Upper lobe of left lung (tissue), 6 donors: ENCODE measurements at places on chromosomes 3 and 15. TPM values are rescaled to one million over a fixed set of nuclear protein-coding genes. Genes with fewer than 3 reads are reported as not detected.

CIB2 gene
- 0.77 TPM for total RNA-seq

RHOV gene
- not detected for total RNA-seq

DNA sequence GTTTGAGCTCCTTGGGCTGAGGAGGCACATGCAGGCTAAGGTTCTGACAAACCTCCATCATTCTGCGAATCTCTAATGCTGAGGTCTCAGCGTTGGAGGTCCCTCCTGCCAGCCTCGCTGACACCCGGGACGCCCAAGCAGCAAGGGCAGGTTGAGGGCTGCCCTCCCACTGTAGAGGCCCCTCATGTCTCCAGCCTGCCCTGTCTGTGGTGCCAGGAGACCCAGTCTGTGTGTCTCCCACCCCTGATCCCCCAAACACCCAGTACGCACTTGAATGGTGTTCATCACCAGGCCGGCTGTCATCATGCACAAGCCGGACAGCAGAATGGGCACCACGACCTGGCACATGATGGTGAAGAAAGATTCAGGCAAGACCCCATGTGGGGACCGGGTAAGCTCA, 27.8 kb downstream of the SLC41A3 start:
- peak; percentile 42 for DNase-seq
- H3K36me3 ChIP-seq = no peaks in the 10 kb centered on the region
- no peak overlapping the region for H3K4me3 ChIP-seq

- no peaks in the 10 kb centered on the region for H3K27me3 ChIP-seq
- DNase-seq = no peak
- no peak overlapping the region for H3K27ac ChIP-seq
- H3K36me3 ChIP-seq = no peaks in the 10 kb centered on the region
These were observed 236.5 kb downstream of the AGBL1 start for GRCh38 chr15:86316216-86316615.

LYZL4 gene
- total RNA-seq = not detected

ARL14 gene
- not detected for total RNA-seq

RAD51 gene
- 1.0 TPM for total RNA-seq

DNA sequence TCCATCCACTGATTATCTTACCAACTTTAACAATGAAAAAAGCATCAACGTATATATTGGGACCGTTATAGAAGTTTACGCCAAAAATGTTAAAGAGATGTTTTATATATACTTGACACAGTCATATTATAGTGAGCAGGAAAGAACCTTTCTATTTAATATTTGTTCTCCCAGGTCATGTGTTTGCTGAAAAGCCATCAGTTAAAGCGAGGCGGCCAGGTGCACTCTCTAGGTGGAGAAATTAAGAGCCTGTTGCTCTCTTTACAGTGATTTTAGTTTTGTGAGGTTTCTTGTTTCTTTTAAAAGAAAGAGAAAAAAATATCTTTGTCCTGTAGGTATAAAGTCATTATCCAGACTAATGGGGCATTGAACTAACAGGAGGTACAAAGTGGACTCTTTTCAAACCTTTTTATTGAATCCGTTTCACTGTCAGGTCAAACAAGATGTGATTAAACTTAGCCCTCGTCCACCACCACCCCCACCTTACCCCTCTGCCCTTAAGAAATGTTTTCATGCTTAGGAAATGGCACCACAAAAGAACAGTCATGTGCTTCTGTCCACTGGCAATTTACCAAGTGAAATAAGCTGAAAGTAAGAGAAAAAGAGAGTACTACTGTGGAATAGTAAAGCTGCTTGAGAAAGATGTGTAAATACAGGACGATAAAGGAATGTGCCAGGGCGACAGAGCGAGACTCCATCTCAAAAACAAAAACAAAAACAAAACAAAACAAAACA, 279.9 kb downstream of the PTPRG start:
- no peaks in the 10 kb centered on the region for H3K27me3 ChIP-seq
- H3K27ac ChIP-seq = peak overlapping the region; percentile 23
- H3K4me3 ChIP-seq = no peak overlapping the region
- peaks cover 15% of the 10 kb centered on the region for H3K4me1 ChIP-seq

TNNC1 gene
- 79.6 TPM for total RNA-seq

DNA sequence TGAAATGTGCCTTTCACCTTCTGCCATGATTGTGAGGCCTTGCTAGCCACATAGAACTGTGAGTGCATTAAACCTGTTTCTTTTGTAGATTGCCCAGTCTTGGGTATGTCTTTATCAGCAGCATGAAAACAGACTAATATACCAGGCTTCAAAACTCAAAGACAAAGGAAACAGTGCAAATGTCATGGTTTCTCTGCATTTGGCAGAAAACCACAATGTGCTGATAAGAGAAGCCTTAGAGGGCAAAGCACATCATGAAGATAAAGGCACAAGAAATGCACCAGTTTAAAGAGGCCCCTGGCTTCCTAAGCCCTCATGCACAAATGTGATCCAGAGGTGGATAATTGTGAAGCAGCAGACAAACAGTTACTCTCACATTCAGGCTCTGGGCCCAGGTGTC, 259.2 kb downstream of the CPNE4 start:
- H3K27ac ChIP-seq = no peak overlapping the region
- no peaks in the 10 kb centered on the region for H3K4me1 ChIP-seq
- no peak overlapping the region for H3K4me3 ChIP-seq

USP3 gene
- 87.0 TPM for total RNA-seq
